8988T (cell line): ENCODE measurements at places on chromosomes 2 and 18.

- DNase-seq, result no peak
Measured at GRCh38 chr2:237446338-237446665, 32.3 kb upstream of the COL6A3 start.

DNA sequence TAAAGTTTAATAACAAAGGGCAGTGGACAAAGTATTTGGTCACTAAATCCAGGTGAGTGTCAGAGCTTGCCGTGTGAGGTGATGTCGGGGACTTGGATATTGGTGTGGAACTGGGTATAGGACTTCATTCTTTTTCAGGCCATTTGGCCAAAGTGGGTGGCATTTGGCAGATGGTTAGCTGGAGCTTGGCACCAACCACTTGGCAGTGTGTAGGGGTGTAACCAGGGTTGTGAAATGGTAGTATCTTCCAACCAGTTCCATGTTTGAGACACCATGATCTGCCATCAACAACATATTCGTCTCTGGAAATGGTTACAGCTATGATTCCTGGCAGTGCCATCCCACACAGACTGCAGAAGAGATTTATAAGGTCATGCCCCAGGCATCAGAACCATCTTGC, 113.9 kb downstream of the CCDC85A start:
- no peak for DNase-seq

DNA sequence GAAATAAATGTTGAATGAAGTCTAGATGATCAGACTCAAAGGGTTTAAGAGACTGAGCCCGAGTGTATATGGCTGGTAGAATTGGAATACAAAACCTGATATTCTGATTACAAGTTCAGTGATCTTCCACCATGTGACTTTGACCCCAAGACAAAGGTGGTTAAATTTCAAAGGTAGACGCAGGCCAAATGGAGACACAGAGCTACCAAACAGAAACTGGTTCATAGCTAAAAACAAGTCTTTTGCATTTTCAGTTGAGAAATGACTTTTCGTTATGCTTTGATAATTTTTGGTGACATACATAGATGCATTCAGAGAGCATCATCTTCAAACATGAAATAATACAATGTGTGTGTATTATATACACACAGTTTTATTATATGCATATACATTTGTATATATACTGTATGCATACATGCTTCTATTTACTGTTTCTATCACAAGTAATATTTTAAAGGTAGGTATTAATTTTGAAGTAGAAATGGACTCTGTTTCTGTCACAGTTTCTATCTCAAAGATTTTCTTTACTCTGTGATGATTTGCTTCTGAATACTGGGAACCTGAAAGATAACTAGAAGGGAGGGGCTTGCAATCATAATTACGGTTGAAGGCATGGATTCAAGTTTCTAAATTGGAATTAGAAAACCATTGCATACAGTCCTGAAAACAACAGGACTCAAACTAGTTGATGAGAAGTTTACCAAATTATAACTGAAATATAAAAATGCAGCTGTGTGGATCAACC, 142.3 kb downstream of the ABCA12 start:
- DNase-seq, result no peak

DNA sequence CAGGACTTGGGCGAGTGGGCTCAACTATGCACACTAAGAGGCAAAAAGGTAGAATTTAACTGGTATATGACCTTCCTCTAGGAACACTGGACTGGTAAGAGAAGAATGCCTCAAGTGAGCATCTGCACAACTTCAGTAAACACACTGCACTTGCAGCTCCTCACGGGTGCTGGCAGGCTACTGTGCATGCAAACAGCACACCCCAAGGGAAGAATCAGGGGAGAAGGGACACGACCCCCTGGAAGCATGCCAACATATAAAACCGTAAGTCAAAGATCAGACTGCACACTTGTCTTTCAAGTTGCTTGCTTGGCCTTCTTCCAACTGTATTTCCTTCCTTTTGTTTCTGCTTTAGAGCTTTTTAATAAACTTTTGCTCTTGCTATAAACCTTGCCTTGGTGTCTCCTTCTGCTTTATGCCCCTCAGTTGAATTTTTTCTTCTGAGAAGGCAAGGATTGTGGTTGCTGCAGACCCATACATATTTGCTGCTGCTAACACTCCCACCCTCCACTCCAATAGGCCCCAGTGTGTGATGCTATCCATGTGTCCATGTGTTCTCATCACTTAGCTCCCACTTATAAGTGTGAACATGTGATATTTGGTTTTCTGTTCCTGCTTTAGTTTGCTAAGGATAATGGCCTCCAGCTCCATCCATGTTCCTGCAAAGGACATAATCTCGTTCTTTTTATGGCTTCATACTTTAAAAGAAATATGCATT, 263.7 kb upstream of the SPOPL start:
- no peak for DNase-seq

DNA sequence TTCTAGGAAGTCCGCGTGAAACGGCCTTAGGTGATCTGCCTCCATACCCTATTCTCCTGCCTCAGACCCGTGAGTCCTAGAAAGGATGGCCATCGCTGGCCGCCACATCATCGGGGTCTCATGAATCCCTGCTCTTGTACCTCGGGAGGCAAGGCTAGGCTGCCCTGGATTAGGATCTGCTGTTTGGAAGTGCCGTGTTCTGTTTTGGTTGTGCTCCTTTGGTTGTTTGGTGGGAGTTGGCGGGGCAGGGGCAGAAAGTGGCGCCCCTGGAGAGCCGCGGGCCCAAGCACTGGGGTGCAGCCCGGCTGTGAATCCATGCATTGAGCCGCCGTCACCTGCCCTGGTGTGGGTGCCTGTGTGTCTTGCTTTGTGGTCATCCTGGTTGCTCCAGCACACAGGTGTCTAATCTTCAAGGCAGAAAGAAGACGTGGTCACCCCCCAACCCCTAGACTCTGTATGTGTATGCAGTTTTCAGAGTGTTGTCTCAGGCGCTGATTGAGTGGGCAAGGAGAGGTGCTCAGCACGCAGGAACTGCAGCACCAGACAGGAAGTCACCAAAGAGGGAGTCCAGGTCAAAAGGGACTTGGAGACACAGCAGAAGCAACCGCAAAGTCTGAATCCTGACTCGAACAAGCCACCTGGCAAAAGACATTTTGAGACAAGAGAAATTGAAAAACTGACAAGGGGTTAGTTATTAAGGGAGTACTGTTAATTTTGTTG, 80.0 kb upstream of the LDLRAD4 start:
- DNase-seq, result no peak
